ENCODE measurements at places on chromosomes 6 and 20.

DNA sequence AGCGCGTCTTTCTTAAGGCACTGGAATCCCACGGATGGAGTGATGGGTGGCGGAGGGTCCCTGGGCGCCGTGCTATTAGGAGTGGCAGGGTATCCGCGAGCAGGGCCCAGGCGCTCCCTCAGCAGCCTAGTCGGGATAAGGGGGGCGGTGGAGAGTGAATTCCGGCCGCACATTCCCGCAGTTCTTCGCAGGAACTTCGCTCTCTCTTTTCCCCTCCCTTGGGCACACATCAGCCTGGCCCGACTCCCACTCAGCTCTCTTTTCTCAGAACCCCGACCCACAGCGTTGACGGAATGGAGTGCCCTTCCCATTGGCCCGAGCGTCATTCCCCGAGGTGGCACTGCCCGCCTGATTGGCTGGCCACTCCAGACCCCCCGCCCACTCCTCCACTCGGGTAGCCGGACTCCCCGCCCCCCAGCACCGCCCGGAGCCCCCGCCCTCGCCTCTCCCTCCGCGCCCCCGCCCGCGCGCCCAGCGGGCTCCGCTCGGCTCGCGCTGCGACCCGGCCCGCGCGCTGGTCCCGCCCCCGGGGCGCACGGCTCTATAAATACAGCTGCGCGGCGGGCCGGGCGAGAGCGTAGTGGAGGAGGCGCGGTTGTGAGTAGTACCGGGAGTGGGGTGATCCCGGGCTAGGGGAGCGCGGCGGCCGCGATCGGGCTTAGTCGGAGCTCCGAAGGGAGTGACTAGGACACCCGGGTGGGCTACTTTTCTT lies at the start of gene ID4:
Gene ID4 (plus strand): TSS at position 572 of the 712 bp plus-strand sequence. CDS start 385 bp downstream, outside the sequence.
- no peak for DNase-seq

- DNase-seq: no peak
Observed at GRCh38 chr6:159304641-159305040, 135.4 kb downstream of the FNDC1 start.

- DNase-seq: no peak
Observed at GRCh38 chr6:124445581-124445980, 516.7 kb upstream of the RNF217 start.

DNA sequence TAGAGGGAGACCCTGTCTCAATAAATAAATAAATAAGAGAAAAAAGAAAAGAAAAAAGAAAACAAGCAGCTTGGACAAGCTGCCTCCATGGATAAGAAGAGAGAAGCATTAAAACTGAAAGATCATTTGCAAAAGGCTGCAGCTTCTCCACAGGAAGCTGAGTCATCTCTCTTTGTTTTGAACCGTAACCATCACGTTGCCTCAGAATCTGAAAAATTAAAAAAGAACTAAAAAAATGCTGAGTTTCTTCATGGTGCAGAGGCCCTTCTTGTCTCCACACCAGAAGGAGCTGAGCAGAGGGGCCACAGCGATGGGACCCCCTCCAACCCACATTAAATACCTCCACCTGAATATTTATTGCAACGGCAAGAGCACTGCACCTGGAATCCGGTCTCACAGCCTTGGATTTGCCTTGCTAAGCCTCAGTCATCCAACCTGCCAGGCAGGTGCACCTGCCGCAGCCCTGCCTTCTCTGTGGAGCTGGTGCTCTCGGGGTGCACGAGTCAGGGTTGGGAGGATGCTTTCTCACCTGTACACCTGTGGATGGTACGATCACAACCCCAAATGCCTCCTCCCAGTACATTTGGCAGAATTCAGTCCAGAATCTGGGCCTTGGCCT lies 28.1 kb downstream of the TOX2 start:
- no peak for DNase-seq

DNA sequence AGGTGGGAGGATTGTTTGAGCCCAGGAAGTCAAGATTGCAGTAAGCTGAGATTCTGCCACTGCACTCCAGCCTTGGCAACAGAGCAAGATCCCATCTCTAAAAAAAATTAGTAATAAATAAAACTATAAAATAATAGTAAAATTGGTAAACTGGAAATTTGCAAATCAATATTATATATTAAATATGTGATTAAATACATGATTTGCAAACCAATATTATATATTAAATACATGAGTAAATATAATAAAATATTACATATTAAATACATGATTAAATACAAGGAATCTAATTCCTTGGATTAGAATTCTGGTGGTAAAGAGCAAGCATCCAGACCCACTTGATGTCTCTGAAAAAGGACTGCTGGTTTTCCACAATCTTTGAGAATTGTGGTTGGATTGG lies 35.8 kb downstream of the FUT9 start:
- DNase-seq: no peak

DNA sequence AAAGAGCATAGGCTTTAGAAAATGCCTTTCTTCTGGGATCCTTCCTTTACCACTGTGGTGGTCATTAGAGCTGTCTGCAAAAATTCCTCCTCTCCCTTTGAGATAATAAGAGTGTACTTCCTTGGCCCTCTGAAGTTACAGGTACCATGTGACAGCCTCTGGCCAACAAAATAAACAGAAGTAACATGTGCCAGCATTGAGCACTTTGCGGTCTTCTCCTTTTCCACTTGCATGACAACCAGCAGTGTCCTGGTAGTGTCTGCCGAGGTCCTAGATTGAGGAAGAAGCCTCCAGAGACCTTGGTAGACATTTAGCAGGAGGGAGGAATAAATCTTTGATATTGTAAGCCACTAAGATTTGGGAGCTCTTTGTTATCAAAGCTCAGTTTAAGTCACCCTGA lies 87.5 kb upstream of the ARID1B start:
- DNase-seq: no peak

DNA sequence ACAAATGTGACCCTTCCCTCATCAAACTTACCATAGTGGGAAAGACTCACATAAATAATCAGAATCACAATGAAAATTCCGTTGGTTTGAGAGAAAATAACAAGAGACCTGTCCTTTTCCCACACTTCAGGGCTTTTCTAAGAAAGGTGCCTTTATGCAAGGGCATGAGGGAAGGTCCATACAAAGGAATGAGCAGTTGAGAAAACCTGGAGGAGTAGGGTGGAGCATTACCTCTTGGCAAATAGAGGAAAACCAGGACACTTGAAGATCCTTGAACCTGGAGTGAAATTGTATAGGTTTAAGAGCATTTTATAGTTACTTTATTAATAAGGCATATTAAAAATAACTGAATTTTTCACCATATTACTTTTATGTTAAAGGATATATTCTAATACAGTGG lies 54.3 kb downstream of the UBR2 start:
- DNase-seq: no peak

DNA sequence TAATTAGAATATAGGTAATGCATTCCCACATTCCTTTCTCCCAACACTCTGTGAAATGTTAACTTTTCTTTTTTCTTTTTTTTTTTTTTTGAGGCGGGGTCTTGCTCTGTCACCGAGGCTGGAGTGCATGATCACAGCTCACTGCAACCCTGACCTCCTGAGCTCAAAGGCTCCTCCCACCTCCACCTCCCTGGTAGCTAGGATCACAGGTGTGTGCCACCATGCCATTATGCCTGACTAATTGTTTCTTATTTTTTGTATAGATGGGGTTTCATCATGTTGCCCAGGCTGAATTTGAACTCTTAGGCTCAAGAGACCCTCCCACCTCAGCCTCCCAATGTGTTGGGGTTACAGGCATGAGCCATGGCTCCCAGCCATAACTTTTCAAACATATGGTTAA lies 135.7 kb upstream of the SHLD1 start:
- no peak for DNase-seq

- no peak for DNase-seq
Observed at GRCh38 chr20:56630506-56631317, 1.6 kb downstream of the TFAP2C start.

DNA sequence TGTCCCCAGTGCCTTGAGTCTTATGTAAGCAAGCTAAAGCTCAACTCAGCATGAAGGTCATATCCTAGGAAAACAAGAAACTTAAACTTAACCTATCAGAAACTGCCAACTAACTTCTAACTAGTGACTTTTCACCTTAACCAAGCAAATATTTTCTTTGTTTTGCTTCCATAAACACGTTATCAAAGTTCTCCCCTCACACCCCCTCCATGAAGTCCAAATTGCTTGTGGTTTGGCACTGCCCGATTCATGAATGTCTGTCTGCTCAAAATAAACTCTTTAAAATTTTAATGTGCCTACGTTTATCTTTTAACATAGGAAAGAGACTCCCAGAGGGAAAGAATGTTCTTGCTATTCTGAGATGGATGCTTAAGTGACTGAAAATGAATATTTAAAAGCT lies 34.9 kb downstream of the GSTA2 start:
- no peak for DNase-seq

- no peak for DNase-seq
Observed at GRCh38 chr20:25459916-25460535, 52.6 kb downstream of the GINS1 start.

- no peak for DNase-seq
Observed at GRCh38 chr6:36671687-36672375, 6.7 kb upstream of the CDKN1A start.

DNA sequence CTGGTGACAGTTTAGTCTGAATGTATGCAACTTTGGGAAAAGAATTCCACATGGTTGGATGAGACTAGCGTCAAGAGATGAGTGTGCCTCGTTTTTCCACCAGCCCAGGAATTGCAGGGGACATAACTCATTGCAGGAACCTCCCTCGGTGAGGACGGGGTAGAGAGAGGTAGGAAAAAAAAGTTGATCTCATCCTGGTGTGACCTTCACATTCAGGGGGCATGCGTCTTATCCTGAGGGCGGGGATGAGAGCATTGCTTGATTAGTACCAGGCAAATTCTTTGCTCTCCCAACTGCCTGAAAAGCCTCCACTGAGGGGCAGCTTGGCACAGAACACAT lies 11.8 kb downstream of the TLDC2 start:
- DNase-seq: no peak

GRCh38 chr6:36444470-36444869 lies 1.7 kb downstream of the KCTD20 start:
- no peak for DNase-seq

GRCh38 chr6:369559-370431 lies 21.8 kb upstream of the IRF4 start:
- DNase-seq: no peak

- DNase-seq: no peak
Observed at GRCh38 chr6:12160326-12160725, 129.8 kb upstream of the EDN1 start.

GRCh38 chr6:100453701-100454521 lies 10.8 kb downstream of the SIM1 start:
- DNase-seq: no peak

DNA sequence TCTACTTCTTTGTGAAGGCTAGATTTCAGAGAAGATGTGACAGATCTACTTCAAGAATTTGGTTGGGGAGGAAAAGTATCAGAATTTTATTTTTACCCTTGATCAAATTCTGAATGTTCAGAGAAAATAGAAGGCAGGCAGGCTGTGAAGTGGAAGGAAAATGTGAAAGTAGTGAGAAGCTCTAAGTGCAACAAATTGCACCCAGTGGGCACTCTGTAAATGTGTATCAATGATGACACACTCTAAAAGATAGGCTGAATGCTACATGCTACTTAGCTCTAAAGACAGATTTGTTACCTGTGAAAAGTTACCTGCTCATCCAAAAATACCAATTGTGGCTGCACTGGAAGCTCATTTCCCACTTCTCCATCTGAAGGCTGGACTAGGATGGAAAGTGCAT lies 438.6 kb downstream of the PKHD1 start:
- no peak for DNase-seq

DNA sequence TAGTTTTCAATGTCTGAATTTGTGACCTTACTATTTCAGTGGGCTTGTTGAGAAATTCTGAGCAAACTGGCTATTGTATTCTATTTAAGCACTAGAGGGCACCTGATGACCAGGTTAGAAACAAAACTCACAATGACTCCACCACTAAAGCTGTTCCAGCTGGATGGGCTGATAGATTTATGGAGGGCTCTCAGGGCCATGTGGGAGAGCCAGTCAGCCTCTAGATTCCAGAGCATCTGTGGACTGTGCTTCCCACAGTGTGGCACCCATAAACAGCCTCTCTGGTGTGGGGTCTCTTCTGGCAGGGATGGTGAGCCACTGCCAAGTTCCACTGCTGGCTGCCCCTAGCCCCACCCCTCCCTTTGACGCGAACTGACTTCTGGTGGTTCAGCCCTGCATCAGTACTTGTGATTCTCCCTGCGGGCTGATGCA lies 29.2 kb downstream of the C6orf58 start:
- DNase-seq: no peak

- no peak for DNase-seq
Observed at GRCh38 chr20:22001886-22002285, 296.4 kb downstream of the PAX1 start.

DNA sequence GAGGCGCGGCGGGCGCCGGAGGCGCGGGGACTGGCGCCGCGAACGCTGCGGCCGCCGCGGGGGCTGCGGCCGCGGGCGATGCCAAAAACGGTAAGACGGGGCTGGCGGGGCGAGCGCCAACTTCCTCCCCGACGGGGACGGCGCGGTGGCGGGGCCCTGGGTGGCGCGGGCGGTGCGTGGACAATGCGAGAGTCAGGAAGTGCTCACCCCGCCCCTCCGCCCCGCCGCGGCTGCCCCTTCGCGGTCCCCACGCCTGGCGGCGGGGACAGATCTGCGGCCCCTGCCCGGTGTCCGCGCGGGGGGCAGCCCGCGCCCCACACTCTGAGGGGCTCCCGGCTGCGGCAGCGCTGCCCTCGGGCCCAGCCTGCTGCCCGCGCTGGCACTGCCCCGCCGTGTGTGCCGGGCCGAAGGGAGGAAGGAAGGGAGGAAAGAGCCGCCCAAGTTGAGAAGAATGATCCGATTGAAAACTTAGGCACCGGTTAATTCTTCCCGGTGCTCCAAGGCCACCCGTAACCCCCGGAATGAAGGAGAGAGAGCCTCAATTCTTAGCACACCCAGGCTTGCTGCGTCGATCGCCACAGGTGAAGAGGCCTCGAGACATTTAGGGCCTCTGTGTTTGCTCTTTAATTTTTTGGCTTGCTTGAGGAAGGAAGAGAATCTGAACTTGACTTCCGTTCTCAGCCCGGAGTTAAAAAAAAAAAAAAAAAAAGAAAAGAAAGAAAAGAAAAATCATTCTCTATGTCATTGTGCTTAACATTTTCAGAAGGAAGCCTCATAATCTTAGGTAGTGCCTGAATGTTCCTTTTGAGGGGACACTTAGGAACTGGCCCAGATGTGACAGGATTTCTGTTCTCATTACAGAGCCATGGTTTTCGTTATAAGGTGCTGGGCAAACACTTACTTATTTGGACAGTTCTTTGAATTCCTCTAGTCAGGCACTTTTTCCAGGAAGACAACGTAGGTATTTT lies 982 bp downstream of the HECA start:
- no peak for DNase-seq

- DNase-seq: no peak
Observed at GRCh38 chr20:48538058-48538825, 289.6 kb downstream of the PREX1 start.

DNA sequence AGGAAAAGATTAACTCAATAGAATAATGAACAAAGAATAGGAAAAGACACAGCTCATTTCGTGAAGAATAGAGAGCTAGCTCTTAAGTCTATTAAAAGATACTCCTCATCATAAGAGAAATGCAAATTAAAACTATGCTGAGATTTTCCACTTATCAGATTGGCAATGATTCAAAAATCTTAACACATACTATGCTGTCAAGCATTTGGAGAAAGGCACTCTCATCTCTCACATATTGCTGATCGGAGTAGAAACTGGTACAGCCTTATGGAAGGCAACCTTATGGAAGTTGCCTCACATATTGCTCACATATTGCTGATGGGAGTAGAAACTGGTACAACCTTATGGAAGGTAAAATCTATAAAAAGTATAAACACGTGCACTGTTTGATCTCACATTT lies 21.4 kb upstream of the PLAGL1 start:
- DNase-seq: no peak

- DNase-seq: no peak
Observed at GRCh38 chr6:56909115-56909907, 45.6 kb upstream of the BEND6 start.

GRCh38 chr20:8386991-8387390 lies 254.9 kb downstream of the PLCB1 start:
- no peak for DNase-seq
